Right atrium auricular region (tissue), 2 donors: ENCODE measurements at places on chromosomes 4 and X. TPM values are rescaled to one million over a fixed set of nuclear protein-coding genes. Genes with fewer than 3 reads are reported as not detected.

HEPH gene
- total RNA-seq, result 61.5 TPM

NAP1L3 gene
- 7.5 TPM for total RNA-seq

DNA sequence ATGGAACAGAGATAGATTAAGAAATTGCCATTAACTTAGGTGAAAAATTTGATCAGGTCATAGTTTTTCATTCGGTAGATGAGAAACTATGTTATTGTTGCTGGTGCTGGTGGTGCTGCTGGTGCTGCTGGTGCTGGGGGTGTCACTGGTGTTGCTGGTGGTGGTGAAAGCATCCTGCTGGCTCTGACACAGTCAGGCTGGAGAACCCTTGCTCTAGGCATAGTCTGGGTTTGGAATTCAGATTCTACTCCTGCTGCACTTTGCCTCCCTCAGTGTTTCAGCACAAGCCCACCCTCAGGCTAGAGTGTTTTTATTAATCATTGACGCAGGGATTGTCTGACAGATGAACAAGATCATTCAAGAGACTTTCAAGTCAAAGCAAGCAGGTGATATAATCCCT, 80.2 kb downstream of the USP46 start:
- H3K4me1 ChIP-seq, result no peaks in the 10 kb centered on the region
- no peaks in the 10 kb centered on the region for H3K36me3 ChIP-seq
- H3K4me3 ChIP-seq, result no peak overlapping the region
- no peak for DNase-seq
- H3K27ac ChIP-seq, result no peak overlapping the region

DNA sequence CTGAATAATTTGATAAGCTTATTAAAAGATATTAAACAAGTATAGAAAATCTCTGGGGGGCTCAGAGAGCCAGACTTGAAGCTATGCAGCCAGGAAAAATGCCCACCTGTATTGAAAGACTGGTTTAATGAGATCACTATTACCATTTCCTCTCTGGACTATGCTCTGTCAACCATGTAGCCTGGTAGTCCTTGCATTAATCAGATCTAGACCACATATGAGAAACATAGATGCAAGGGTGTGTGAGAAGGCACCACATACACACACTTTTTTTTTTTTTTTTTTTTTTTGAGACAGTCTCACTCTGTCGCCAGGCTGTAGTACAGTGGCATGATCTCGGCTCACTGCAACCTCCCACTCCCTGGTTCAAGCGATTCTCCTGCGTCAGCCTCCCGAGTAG, 75.9 kb upstream of the ATP8A1 start:
- H3K27me3 ChIP-seq, result no peaks in the 10 kb centered on the region
- H3K27ac ChIP-seq, result no peak overlapping the region
- H3K4me1 ChIP-seq, result no peaks in the 10 kb centered on the region
- H3K36me3 ChIP-seq, result no peaks in the 10 kb centered on the region
- H3K4me3 ChIP-seq, result no peak overlapping the region

- H3K27ac ChIP-seq, result no peak overlapping the region
- peaks cover 3% of the 10 kb centered on the region for H3K27me3 ChIP-seq
- H3K4me3 ChIP-seq, result no peak overlapping the region
- H3K4me1 ChIP-seq, result no peaks in the 10 kb centered on the region
- peaks cover 5% of the 10 kb centered on the region for H3K36me3 ChIP-seq
- no peak for DNase-seq
These were observed 31.1 kb downstream of the ZCCHC4 start for GRCh38 chr4:25343671-25344070.
